ENCODE measurements at places on chromosomes 3 and 15. TPM values are rescaled to one million over a fixed set of nuclear protein-coding genes. Genes with fewer than 3 reads are reported as not detected.

SLC22A13 gene
- total RNA-seq = 0.21 TPM

HCN4 gene
- 0.50 TPM for total RNA-seq

ZDHHC23 gene
- total RNA-seq = 2.4 TPM

OXNAD1 gene
- 28.7 TPM for total RNA-seq

OR5K2 gene
- total RNA-seq = not detected

ACSBG1 gene
- total RNA-seq = 0.11 TPM

ADPRH gene
- total RNA-seq = 0.77 TPM

- H3K27me3 ChIP-seq = no peaks in the 10 kb centered on the region
- peaks cover 4% of the 10 kb centered on the region for H3K36me3 ChIP-seq
- H3K27ac ChIP-seq = no peak overlapping the region
- no peaks in the 10 kb centered on the region for H3K4me1 ChIP-seq
- no peak overlapping the region for H3K4me3 ChIP-seq
Observed at GRCh38 chr15:39115379-39116057, 465.4 kb upstream of the THBS1 start.

- no peak overlapping the region for H3K4me3 ChIP-seq
- H3K36me3 ChIP-seq = no peaks in the 10 kb centered on the region
- H3K4me1 ChIP-seq = peaks cover 6% of the 10 kb centered on the region
- H3K27ac ChIP-seq = no peak overlapping the region
Observed at GRCh38 chr15:100196326-100197058, 145.3 kb downstream of the ADAMTS17 start.

DNA sequence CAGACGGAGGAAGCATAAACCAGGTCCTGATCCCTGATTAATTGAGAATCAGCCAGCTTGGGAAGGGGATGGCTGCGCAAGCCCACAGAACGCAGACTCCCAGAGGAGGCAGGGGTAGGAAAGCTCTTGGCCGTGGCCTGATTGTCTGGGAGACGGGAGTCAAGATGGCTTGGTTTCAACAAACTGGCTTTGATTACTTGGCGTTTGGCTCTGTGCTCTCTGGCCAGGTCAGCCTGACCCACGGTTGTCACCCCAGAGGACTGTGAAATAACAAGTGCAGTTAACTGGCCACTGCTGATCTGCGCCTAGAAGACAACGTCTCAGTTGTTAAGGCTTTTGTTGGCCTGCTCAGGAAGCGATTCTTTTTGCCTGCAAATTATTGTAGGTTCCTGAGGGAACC is 387.0 kb upstream of the PROK2 start:
- no peaks in the 10 kb centered on the region for H3K36me3 ChIP-seq
- peaks cover 5% of the 10 kb centered on the region for H3K4me1 ChIP-seq
- no peak for DNase-seq

DNA sequence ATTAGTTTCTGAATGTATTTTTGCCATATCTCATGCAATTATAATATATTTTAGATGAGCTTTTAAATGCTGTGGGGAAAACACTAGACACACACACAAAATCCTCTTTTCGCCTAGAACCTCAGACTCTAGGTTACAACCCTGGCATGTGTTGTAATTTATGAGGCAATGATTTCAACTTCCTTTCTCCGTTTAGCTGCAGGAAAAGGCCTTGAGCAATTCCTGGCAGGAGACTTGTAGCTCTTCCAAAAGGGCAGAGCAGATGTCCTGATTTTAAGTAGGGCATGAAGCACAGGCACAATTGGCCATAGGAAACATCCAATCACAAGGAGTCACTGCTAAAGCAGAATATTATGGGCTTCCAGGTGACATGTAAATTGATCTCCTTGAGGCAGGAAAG is 82.0 kb downstream of the GPR156 start:
- DNase-seq = no peak
- H3K4me1 ChIP-seq = peaks cover 9% of the 10 kb centered on the region
- H3K27ac ChIP-seq = no peak overlapping the region
- H3K4me3 ChIP-seq = no peak overlapping the region
- H3K36me3 ChIP-seq = no peaks in the 10 kb centered on the region

- DNase-seq = no peak
- H3K4me3 ChIP-seq = no peak overlapping the region
- no peaks in the 10 kb centered on the region for H3K36me3 ChIP-seq
- no peak overlapping the region for H3K27ac ChIP-seq
- H3K27me3 ChIP-seq = no peaks in the 10 kb centered on the region
- no peaks in the 10 kb centered on the region for H3K4me1 ChIP-seq
Observed at GRCh38 chr15:100291106-100291505, 50.7 kb downstream of the ADAMTS17 start.

DNA sequence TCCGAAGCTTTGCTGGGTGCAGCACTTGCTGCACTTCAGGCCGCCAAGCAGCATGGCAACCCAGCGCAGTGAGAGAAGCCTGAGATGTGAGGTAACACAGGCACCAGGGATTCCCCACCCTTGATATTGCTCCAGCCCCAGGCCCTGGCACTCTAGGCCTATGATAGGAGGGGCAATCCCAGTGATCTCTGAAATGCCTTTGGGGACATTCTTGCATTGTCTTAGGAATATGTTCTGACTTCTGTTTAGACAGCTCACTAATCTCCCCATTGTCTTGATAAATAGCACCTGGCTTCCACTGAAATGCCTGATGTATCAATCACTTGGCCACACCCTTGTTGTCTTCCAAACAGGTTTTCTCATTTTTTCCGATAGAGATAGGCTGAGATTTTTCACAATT is 102.8 kb downstream of the SOX14 start:
- no peaks in the 10 kb centered on the region for H3K4me1 ChIP-seq
- H3K4me3 ChIP-seq = no peak overlapping the region
- no peak for DNase-seq
- no peaks in the 10 kb centered on the region for H3K36me3 ChIP-seq

GRCh38 chr15:31376511-31376910 is 49.9 kb downstream of the KLF13 start:
- no peaks in the 10 kb centered on the region for H3K36me3 ChIP-seq
- H3K27ac ChIP-seq = no peak overlapping the region
- no peak for DNase-seq
- peaks cover 9% of the 10 kb centered on the region for H3K4me1 ChIP-seq
- H3K4me3 ChIP-seq = no peak overlapping the region

DNA sequence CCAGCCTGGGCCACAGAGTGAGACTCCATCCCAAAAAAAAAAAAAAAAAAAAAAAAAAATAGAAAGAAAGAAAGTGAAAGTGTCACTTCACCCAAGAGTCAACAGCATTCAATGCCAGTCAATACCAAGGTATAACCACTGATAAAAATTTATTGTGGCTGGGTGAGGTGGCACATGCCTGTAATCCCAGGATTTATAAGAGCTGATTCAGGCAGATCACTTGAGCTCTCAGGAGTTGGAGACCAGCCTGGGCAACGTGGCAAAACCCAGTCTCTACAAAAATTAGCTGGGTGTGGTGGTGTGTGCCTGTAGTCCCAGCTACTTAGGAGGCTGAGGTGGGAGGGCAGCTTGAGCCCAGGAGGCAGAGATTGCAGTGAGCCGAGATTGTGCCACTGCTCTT is 46.5 kb upstream of the PIK3CB start:
- no peak overlapping the region for H3K4me3 ChIP-seq
- H3K27me3 ChIP-seq = no peaks in the 10 kb centered on the region
- no peaks in the 10 kb centered on the region for H3K36me3 ChIP-seq
- no peaks in the 10 kb centered on the region for H3K4me1 ChIP-seq
- H3K27ac ChIP-seq = no peak overlapping the region

GRCh38 chr3:143552851-143553250 is 295.4 kb downstream of the SLC9A9 start:
- H3K27ac ChIP-seq = no peak overlapping the region
- H3K4me3 ChIP-seq = no peak overlapping the region

DNA sequence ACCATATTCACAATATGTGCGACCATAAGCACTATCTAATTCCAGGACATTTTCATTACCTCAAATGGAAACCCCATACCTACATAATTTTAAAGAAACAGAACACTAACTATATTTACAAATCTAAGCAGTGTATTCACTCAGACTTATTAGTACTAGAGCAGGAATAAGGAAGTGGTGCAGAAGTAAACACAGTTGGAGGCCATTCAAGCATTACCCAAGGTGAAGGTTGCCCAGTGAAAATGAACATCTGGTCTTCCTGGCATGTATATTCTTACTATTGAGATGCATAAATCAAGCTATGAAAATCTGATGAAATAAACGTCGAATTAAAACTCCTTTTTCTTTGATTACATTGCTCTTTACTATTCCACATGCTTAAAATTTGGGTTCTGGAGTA is 78.9 kb upstream of the TTC14 start:
- H3K4me3 ChIP-seq = no peak overlapping the region
- no peaks in the 10 kb centered on the region for H3K27me3 ChIP-seq
- no peak overlapping the region for H3K27ac ChIP-seq
- H3K4me1 ChIP-seq = no peaks in the 10 kb centered on the region

DNA sequence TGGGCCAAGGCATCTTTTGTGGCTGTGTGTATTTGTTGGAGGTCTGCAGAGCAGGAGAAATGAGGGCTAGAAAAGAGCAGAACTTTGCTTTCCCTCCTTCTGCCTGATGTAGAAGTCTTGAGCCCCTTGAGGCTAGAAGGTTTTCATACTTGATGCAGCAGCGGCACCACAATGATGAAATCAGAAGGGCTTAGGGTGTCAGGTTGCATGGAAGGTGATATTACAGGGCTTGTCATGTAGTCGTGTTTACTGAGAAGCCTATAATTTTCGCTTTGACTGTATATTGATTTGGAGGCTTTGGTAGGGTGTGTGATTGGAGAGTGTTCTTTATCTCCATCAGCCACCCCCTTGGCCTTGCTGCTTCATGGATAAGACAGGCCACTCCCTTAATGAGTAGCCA is 339.8 kb downstream of the THSD4 start:
- no peaks in the 10 kb centered on the region for H3K27me3 ChIP-seq
- no peak overlapping the region for H3K27ac ChIP-seq
- H3K36me3 ChIP-seq = no peaks in the 10 kb centered on the region
- no peak for DNase-seq

GRCh38 chr3:155908086-155908485 is 37.6 kb downstream of the GMPS start:
- H3K4me1 ChIP-seq = no peaks in the 10 kb centered on the region
- peaks cover 30% of the 10 kb centered on the region for H3K36me3 ChIP-seq
- no peak for DNase-seq
- no peaks in the 10 kb centered on the region for H3K27me3 ChIP-seq

DNA sequence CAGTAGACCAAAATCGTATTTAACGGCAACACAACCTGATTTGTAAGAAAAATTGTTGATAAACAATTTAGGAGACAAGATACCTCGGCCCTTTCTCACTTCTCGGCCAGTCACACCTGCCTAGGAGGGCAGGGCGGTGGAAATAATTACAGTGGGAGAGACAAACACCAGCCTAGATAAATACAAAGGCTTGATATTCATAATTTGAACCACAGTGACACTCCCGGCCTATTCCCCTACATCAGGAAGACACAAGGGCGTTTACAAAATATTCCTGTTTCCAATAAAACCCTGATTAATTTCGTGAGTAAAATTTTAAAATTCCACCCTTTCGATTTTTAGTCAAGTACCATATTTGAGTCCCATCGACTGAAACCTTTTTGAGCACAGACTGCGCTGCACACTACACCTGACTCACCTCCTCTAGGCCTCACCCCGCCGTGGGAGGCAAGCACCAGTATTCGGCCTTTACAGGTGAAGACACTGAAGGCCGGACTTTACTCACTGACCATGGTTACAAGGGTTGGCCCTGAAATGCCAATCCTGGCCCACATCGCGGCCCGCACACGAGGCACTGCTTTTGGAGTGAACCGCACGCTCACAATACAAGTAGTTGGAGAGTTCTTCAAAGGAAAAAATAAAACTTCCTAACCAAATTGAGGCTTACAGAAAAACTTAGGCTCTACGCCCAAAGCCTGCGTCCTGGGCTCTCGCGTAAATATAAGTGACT is 794 bp downstream of the ARPP19 start:
- H3K27me3 ChIP-seq = no peaks in the 10 kb centered on the region
- no peak for DNase-seq
- H3K4me1 ChIP-seq = peaks cover 10% of the 10 kb centered on the region
- no peaks in the 10 kb centered on the region for H3K36me3 ChIP-seq
- H3K27ac ChIP-seq = peak overlapping the region; percentile 94

DNA sequence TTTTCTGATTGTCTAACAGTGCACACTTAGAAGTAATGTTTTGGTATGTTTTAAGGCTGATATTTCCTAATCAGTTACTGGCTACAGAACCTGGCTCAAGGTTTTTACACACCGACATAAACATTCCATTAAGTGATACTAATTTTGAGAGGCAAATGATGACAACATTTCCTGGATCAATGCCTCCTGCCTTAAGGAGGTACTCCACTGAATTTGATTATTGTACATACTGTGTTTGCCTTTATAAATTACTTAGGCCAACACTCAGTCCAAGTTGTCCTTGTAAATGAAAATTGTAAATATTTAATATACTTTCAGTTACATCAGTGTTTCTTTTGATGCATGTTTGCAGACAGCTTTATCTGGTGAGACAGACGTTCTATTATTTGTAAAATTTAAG is 24.2 kb upstream of the LXN start:
- H3K27me3 ChIP-seq = no peaks in the 10 kb centered on the region
- no peaks in the 10 kb centered on the region for H3K4me1 ChIP-seq
- no peaks in the 10 kb centered on the region for H3K36me3 ChIP-seq
- no peak overlapping the region for H3K4me3 ChIP-seq
- no peak for DNase-seq

DNA sequence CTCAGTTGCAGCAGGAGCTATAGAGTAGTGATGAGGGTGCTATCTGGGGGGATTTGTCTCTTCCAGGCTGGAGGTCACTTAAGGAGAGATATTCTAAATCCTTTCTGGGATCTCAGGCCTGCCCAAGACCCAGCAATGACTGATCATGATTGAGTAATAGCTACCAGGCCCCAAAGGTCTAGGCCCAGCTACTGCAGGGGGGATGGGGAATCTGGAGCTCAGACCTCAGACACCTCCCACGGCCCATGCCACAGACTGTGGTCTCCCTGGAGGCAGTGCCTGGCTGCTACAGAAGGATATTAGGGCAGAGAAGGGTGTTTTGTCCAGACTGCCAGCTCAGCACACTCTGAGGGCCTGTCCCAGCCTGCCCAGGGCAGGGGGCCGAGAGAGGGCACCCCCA is 6.9 kb downstream of the SLC38A3 start:
- no peak overlapping the region for H3K27ac ChIP-seq
- no peak for DNase-seq

GRCh38 chr3:37126856-37127255 is 47.5 kb downstream of the LRRFIP2 start:
- DNase-seq = no peak
- H3K36me3 ChIP-seq = peaks cover 3% of the 10 kb centered on the region
- H3K4me3 ChIP-seq = no peak overlapping the region

GRCh38 chr15:32828507-32829186 is 110.8 kb downstream of the GREM1 start:
- H3K4me3 ChIP-seq = no peak overlapping the region
- DNase-seq = no peak
- no peaks in the 10 kb centered on the region for H3K36me3 ChIP-seq
- no peak overlapping the region for H3K27ac ChIP-seq
- no peaks in the 10 kb centered on the region for H3K27me3 ChIP-seq

DNA sequence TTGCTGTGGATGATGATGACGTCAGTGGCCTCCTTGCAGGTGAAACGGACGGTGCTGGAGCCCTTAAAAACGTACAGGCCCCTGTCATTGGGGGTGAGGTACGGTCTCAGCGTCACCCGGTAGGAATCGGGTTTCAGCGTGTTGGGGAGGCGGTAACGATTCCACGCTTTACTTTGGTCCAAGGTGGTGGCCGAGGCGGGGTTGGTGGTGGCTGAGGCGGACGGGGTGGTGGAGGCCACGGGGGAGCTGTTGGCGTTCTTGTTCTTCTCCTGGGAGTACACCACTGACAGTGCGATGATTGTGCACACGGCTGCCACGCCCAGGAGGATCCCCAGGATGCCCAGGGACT is 8.5 kb downstream of the ANPEP start:
- H3K4me1 ChIP-seq = peaks cover 12% of the 10 kb centered on the region
- no peak overlapping the region for H3K4me3 ChIP-seq
- no peak for DNase-seq
- no peaks in the 10 kb centered on the region for H3K36me3 ChIP-seq
- no peak overlapping the region for H3K27ac ChIP-seq

Measured in neural progenitor cell (in vitro differentiated cells).